Omental fat pad (tissue), 4 donors: ENCODE measurements at places on chromosomes 12 and 14.
A peak's percentile ranks its signal among the peaks of the same experiment; 100 is the strongest.

DNA sequence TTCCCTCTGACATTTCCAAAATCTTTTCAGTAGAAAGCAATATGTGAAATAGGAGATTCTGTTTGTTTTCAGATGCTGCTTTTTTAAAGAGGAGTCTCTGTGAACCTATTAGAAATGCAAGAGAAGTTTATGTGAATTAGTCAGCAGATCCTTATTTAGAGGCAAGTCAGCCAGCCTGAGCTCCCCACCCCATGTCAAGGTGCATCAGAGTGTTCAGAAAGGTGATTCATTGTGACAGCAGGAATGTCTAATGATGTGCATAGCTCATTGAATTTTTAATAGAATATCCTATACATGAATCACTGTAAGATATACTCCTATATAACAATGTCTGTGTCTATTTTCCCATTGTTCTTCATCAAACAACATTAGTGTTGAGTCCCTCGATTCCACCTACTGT, 1222.4 kb upstream of the USP15 start:
- DNase-seq, result no peak

GRCh38 chr14:20092050-20092449, 18.5 kb upstream of the OR4K17 start:
- no peak for DNase-seq

DNA sequence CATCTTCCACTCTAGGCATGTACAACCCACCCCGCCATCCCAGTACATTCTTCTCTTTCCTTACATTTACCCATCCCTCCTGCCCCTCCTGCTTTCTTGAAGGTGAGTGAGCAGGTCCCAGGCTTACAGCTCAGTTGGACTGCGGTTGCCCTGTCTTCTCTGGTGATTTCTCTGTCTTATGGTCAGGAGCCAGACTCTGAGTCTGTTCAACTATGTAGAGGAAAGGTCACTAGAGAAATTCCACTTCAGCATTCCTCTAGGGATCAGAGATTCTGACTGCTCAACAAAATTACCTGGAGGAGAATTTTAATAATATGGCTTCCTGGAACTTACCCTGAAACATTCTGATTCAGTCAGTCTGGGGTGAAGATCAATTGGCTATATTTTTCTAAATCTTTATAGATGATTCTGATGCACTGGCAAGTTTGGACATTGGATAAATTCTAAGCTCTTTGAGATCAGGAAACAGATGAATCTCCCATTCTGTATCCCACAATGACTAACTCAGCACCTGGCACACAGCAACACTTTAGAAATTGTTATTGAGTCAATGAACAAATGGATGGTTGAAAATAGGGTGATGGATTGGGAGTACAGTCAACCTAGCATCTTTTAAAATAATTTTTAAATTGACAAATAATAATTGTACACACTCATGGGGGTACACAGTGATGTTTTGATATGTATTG, 128.6 kb upstream of the HIF1A start:
- DNase-seq, result peak; percentile 20

DNA sequence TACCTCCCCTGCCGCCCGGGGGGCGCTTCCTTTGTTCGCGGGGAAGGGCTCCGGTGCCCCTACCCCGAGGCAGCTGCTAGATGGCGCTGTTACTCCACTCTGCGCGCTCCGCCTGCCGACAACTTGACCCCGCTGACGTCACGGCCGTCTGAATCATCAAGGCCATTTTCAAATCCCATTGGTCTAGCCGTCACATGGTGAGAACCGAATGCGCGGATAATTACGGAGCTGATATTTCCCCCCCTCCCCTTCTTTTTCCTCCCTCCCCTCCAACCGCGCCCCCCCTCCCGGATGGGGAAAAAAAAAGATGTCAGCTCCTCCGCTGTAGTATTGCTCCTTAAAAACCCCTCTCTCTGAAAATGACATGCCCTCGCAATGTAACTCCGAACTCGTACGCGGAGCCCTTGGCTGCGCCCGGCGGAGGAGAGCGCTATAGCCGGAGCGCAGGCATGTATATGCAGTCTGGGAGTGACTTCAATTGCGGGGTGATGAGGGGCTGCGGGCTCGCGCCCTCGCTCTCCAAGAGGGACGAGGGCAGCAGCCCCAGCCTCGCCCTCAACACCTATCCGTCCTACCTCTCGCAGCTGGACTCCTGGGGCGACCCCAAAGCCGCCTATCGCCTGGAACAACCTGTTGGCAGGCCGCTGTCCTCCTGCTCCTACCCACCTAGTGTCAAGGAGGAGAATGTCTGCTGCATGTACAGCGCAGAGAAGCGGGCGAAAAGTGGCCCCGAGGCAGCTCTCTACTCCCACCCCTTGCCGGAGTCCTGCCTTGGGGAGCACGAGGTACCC, at the start of gene HOXC10:
TSS of gene HOXC10 (plus strand) at position 246 of the 791 bp plus-strand sequence. CDS start at position 360, 114 bp downstream.
- peak; percentile 91 for DNase-seq

DNA sequence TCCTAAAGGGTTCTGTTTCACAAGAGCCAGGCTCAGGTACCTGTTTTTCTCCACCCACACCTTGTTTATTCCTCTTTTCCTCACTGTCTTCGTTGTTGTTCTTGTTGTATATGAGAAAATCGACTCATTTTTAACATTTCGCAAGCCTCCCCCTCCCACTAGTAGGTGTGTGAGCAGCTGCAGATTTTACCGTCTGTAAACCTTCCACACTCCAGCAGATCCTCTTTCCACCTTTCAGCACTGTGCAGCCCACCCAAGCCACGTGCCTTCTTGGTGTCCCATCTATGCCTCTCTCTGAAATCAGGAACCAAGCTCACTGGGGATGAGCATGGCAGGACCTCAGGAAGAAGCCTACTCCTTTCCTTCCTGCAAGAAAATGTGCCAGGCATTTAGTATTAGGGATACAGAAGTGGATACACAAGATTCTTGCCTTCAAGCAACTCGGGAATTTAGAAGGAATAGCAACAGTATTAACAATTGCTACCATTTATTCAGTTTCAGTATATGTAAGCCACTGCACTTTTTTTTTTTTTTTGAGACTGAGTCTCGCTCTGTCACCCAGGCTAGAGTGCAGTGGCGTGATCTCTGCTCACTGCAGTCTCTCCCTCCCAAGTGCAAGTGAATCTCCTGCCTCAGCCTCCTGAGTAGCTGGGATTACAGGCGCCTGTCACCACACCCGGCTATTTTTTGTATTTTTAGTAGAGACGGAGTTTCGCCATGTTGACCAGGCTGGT, 113.6 kb downstream of the CHST11 start:
- no peak for DNase-seq

GRCh38 chr12:85002778-85003296, 33.2 kb downstream of the TSPAN19 start:
- no peak for DNase-seq

- DNase-seq, result no peak
Measured at GRCh38 chr12:83954956-83955601, 957.5 kb downstream of the SLC6A15 start.

- DNase-seq, result no peak
Measured at GRCh38 chr12:126837697-126838096, 1429.3 kb upstream of the TMEM132C start.

DNA sequence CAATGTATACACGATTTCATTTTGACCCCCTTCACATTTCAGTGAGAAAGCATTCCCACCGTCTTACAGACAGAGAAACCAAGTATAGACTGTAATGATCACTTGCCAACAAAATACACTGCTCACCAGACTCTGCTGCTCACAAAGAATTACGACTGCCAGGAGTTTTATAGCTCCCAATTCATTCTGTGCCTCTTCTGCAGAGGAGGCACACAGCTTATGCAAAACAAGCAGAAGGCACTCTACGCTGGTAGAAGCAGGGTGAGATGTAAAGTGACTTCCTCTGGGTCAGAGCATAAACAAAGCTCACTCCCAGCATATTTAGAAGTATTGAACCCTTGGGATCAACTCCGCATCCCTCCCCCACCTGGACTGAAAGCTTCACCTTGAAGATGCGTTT, 14.6 kb downstream of the SPTB start:
- no peak for DNase-seq

- DNase-seq, result no peak
Measured at GRCh38 chr14:94464290-94464689, 11.7 kb upstream of the SERPINA11 start.

- no peak for DNase-seq
Measured at GRCh38 chr14:69673578-69674305, 62.3 kb downstream of the SUSD6 start.

GRCh38 chr12:1314523-1314922, 279.9 kb downstream of the FBXL14 start:
- no peak for DNase-seq

DNA sequence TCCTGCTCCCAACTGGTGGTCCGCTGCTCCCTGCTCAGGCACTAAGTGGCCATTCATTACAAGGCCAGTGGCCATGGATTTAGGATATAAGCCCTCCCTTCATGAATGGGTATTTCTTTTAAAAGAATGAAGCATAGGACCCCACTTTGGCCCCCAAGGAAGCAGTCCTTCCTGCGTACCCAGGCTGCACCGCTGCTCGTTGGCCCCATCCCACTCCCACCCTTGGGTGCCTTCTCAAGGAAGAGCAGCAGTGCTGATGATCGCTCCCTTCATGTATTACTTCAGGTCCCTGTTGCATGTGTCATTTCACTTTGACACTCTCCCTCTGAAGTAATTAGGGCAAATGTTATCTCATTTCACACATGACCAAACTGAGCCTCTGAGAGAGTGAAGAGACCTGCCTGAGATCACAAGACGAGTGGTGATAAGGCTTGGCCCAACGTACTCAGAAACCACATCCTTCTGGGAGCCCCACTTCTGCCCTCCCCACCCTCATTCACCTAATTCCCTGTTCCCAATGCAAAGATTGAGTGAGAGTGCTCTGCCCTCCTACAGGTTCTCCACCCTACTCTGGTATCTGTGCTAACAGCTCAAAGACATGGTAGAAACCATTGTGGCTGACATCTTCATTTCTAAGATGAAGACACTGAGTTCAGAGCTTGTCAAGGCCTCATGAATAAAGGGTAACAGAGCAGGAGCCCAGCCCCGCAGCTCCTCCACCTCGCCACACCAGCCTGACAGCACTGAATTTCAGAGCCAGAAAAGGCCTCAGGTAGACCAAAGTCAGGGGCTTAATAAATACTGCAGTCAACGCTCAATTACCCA, 10.3 kb upstream of the KRT2 start:
- no peak for DNase-seq

DNA sequence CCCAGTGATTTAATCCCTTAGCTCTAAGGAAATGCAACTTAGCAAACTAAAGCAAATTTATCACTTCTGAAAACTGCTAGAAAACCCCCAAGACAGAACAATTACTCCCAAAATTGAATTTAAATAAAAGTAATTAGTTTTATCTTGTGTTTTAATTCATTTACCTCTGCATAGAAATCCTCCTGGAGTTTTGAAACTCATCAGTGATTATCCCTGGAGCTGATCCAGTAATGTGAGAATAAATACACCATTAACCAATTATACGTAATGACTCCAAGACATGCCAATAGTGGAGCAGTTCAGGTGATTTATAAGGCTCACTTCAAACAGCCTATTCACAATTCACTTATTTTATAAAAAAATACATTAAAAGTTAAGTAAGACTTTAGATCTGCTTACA, 855.3 kb upstream of the FLRT2 start:
- no peak for DNase-seq

DNA sequence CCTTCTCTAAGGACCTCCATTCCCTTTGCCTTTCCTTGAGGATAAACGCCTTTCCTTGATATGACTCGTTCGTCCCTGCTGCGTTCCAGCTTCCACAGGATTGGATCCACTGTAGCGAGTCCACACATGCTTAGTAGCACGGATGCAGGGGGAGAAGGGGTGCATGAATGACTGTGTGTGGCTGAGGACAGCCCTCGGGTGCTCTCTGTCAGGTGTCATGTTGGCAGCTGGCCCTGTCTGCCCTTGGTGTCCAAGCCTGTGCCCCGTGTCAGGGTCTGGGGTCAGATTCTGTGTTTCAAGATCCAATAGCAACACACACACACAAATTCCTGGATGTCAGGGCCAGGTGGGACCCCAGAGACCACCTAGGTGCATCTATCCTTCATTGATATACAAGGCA, 17.5 kb upstream of the KRT80 start:
- peak; percentile 20 for DNase-seq

- DNase-seq, result no peak
Measured at GRCh38 chr12:67757651-67758050, 109.1 kb downstream of the DYRK2 start.

DNA sequence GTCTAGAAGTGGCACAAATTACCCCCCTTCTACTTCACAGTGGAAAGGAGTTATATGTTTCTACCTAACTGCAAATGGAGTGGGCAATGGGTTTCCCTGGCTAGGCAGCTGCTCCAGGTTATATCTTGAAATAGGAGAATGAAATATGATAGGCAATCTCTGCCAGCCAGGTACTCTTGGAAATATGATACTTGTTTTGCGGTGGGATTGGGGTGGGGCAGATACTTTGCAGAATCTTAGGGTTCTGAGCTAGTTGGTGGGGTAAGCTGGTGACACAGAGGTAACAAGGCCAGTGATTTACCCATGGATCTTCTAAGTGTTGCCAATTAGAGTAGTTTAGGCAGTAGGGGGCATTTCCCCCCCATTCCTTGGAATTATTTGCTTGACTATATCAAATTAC, 140.1 kb downstream of the ATP23 start:
- DNase-seq, result no peak

- no peak for DNase-seq
Measured at GRCh38 chr12:111396726-111397445, 8.8 kb upstream of the SH2B3 start.

DNA sequence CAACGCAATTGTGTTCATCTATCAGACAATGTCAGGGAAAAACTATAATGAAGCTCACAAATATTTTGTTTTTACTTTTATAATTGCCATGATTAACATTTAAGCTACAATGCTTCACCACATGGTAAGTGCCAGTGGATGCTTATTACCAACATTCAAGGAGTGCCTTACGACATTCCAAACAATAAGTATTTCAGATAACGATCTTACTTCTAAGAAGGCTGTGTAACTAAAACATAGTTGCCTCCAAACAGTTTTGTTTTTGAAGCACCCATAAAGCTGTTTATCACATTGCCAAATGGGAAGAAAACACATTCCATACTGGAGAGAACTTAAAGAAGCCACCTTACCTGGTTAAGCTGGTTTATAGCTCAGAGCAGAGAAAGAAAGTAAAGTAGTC, 78.8 kb downstream of the RPS6KA5 start:
- no peak for DNase-seq
